ENCODE measurements at places on chromosomes 7 and 10.
A peak's percentile ranks its signal among the peaks of the same experiment; 100 is the strongest.

GRCh38 chr10:29150010-29150409, 138.9 kb upstream of the LYZL1 start:
- no peak for DNase-seq

- DNase-seq = no peak
These were observed at the start of gene CYP2C18 for GRCh38 chr10:94683214-94684054. CYP2C18 (plus strand) TSS chr10:94683729; CDS start chr10:94683820, 91 bp downstream.

- DNase-seq = no peak
These were observed 86.8 kb downstream of the CPEB3 start for GRCh38 chr10:92203919-92204623.

DNA sequence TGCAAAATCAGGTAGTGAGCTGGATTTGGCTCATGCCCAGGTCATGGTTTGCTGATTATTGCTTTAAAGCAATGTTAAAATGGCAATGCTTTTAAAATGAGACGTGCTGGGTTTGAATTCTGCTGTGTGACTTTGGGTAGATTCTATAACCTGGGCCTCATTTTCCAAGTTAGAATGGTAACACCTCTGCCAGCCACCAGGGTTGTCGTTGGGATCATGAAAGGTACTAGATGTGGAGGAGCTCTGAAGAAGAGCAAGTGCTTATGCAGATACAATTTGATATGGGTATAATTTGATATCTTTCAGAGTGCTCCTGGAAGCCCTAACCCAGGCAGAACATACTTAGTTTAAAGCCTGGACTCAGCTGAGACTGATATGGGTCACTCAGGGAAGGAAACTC, 60.0 kb downstream of the EVX1 start:
- DNase-seq = no peak

DNA sequence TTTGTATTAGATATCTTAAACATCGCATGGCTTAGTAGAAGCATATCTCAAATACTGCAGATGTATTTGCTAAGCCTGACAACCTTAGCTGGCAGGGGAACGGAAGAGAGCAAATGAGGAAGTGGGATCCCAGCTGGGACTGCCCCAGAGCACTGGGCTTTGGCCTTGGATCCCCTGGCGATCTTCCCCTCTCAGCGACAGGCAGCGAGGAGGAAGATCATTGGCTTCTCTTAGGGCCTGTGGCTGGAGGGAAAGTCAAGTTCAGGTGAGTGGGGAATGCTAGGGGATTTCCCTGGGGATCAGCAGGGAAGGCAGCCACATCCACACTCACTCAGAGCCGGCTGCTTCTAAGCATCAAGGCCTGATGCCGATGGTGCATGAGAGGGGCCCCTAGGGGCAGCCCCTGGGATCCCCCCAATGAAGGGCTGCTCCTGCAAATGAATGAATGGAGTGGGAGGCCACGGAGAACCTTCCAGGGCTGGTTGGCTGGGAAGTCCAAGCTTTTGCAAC, 42.0 kb downstream of the LYZL2 start:
- no peak for DNase-seq

GRCh38 chr10:43109671-43110249, 28.5 kb upstream of the CSGALNACT2 start:
- no peak for DNase-seq

DNA sequence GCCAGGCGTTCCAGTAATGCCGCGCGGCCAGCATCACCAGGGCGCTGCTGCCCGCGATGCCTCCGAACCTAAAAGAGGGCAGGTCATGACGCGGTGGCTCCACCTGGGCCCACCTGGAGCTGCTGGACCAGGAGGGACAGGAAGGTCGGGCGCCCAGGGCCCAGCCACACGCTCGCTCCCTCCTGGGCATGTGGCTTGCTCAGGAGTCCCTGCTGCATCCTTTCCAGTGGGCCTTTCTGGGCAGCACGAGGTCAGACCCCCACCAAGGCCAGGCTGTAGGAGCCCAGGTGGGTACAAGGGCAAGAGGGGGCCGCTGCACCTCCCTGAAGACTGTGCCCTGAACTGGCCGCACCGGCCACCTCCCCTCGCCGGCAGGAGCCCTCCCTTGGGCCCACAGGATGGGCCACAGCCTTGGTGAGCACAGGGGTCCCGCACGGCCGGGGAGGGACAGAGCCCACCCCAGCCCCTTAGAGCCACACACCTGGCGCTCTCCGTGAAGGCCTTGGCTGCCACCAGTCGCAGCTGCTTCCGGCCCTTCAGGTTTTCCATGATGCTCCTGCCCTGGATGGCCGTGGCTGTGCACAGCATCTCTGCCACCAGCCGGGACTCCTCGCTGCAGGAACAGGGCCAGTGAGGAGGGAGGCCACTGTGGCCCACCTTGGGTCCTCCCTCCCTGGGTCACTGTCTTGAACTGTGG, 43.2 kb downstream of the CFAP46 start:
- peak; percentile 46 for DNase-seq

DNA sequence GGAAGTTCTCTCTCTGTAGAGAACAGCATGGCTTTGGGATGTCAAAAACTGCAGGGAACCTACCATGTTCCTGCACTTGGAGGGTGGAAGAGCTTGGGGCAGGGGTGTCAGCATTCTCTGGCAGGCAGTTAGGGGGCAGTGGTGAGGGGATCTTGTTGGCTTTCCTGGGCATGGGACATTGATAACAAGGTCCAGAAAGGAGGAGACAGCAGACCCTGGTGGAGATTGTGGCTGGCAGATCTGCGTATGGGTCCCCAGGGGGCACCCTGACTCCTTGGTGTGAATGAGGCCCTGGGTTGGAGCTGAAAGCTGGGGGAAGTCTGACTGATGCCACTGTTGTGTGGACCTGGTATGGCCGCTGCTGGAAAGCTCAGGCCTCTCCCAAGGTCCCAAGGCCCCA, 22.9 kb upstream of the CAMK2B start:
- DNase-seq = no peak

DNA sequence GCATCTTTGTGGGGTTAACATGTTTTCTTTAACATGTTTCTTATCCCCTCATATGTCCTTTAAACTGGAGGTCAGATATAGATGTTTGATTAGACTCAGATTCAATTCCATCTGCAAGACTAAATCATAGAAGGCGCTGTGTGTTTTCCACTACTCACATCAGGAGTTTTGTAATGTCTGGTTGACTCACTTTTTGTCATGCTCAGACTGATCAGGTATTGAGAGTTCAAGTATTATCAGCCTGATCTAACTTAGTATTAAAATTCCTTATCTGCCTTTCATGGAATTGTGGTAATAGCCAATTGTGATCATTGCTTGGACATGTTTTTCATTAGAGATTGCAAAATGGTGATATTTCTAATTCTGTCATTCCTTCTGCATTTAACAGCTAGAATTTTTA, 30.2 kb downstream of the ENTPD7 start:
- DNase-seq = no peak

DNA sequence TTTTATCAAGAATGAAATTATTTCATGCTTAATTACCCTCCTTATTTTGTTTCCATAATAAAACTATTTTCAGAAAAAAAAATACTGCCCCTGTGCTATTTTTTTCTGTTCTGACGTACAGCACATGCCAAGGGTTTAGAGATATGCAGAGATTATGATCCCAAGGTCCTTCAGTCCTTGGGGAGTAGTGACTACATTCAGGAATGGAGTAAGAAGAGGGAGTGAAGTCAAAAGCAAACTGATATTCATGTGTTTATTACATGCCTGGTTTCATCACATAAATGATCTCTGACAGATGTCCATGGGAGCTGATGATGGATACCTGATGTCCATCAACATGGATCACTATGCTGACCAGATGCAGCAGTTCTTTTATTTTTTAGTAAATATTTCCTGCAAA, 17.2 kb downstream of the AKAP9 start:
- DNase-seq = no peak

GRCh38 chr10:114195079-114195478, 15.9 kb downstream of the TDRD1 start:
- DNase-seq = no peak

DNA sequence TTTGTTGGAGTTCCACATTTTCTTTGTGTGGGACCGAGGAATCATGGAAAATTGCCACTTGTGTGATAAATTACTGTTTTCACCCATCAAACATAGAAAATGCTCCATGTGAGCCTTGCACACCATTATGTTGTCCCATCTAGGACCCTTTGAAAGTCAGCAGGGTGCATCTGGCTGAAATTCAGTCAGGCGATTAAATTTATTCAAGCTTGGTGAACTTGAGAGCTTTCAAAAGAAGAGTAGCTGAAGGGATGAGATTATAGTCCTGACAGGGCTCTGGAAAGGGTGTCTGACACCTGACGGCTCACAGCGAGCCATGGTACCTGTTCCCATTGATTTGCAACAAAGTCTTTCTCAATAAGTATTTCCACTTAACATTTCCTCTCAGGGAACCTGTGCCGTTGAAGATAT, 399.7 kb upstream of the ETV1 start:
- no peak for DNase-seq

GRCh38 chr10:133123746-133124356, 36.1 kb downstream of the ADGRA1 start:
- no peak for DNase-seq

DNA sequence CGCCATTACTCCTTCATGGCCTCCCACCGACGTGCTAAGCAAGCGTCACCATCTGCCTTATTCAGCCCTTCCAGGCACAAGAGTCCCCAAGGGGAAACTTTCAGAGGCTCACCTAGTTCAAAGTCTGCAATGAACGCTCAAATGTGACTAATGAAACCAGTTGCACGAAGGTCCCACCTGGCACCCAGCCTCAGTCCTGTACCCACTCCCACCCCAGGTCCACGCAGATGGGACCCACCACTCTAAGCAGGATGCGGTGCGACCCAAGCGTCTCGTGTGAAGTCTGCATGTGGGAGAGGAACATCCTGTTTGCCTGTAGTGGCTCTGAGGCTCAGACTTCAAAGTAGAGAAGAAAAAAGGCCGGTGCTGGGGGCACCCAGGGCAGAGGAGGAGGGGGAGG, 40.3 kb downstream of the RGS10 start:
- DNase-seq = no peak

DNA sequence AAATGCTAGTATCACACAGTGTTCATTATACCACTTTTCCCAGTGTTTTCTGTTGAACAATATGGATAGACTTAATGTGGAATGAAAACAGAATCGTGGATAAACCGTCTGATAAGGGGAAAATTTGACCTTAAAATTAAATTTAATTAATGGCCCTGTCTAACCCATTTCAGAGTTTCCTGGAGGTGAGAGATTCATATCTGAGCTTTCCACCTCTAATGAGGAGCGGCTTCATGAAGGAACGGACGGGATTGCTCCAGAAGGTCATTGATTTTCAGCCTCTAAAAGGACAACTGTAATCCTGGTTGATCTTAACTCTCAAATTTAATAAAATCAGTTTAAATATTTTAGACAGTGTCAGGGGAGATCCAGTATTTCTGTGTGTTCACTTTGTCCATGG, 874.9 kb downstream of the GRID1 start:
- DNase-seq = no peak

GRCh38 chr10:3935141-3935540, 150.1 kb upstream of the KLF6 start:
- DNase-seq = peak; percentile 17

DNA sequence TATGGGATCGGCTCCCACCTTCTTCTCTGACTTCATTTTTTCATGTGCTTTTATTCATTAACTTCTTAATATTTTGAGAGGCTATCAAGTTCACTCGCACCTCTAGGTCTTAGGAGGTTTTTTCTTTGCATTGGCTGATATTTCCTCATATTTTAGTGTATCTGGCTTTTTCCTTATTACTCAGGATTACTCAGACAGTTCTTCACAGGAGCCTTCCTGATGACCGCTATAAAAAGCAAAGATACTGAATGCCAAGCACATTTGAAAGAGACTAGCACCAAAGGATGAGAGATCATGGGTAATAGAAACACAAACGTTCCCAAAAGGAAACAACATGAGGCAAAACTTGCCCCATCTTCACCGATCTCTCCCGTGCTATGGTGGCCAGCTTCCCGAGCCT, 409.2 kb upstream of the KLF6 start:
- no peak for DNase-seq

GRCh38 chr7:151732834-151733592, 143.9 kb downstream of the PRKAG2 start:
- no peak for DNase-seq

GRCh38 chr7:87480386-87480785, 4.9 kb upstream of the ABCB4 start:
- DNase-seq = no peak

- DNase-seq = no peak
These were observed 461 bp upstream of the HTRA1 start for GRCh38 chr10:122460891-122461293.

DNA sequence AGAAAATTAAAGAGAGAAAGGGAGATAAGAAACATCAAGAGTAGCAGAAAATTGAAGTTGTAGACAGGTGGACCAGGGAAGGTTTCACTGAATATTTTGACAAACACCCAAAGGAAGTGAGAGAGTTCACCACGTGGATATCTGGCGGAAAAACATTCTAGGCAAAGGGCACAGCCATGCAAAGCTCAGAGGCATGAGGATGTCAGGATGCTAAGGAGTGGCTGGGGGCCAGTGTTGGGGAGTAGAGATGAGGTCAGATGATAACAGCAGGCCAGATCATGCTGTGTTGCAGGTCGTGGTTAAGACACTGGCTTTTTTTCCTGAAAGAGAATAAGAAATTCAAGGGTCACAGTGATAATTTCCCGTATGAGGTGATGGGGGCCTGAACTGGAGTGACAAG, 181.9 kb downstream of the DGKI start:
- no peak for DNase-seq

GRCh38 chr10:132776186-132776585, 9.8 kb downstream of the NKX6-2 start:
- no peak for DNase-seq

DNA sequence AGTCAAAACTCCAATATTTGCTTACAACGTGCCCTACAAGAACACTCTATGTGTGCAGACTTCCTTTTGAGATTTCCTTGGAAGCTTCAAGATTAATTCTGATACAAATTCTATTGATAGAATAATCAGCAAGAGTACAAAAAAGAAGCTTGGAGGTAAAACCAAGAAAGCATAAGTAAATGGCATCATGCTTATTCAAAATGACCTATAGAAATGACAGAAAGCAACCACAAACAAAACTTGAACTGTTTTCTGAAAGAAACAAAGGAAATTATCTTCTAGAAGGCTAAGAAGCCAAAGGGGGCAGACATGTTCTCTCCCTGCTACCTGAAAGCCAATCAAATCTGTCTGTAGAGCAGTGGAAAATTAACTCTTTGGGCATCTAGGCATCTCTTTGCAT, 73.0 kb downstream of the CTNNA3 start:
- DNase-seq = no peak

- no peak for DNase-seq
These were observed 7.4 kb upstream of the TSPAN33 start for GRCh38 chr7:129136887-129137642.

DNA sequence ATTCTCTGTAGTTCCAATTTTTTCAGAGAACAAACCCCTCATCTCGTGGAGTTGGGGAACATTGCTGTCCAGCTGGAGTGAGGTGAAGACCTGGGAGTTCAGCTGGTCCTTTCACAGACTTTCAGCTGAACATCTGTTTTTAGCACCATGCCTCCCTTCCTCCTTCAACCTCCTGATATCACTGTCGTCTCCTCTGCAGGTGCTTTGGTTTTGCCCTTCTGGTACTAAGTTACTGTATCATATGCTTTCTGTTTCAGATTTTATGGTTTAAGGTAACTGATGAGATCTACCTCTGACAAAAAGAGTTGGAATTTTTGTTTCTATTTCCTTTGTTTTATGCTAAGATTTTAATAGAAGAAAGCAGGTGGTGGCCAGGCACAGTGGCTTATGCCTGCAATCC, 102.9 kb downstream of the ZNF438 start:
- DNase-seq = no peak

GRCh38 chr7:40544871-40545303, 410.1 kb downstream of the SUGCT start:
- DNase-seq = no peak

- no peak for DNase-seq
These were observed 434.5 kb downstream of the CCSER2 start for GRCh38 chr10:84762754-84763394.

- DNase-seq = no peak
These were observed 140.8 kb downstream of the ANLN start for GRCh38 chr7:36530456-36530855.
